Skeletal muscle cell (primary cell): ENCODE measurements at places on chromosomes 16 and 17.

GRCh38 chr17:18280766-18281371 lies 20.4 kb downstream of the MIEF2 start:
- no peak for DNase-seq

DNA sequence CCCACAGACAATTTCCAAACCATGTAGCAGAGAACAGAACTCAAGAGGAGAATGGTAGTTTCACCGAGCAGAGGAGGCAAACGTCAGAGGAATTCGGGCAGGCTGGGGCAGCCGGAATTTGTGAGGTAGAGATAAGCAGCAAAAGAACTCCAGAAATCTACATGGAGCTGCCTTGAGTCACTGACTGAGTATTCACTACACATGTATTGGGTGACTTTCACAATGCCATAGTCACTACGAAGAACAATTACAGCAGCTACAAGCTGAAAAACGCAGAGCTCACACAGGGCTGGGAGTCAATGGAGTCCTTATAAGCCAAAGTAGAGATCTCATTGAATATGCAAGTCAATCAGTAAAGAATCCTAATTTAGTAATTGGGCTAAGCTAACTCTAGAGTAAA lies 13.4 kb downstream of the CMC2 start:
- DNase-seq: peak; percentile 65

DNA sequence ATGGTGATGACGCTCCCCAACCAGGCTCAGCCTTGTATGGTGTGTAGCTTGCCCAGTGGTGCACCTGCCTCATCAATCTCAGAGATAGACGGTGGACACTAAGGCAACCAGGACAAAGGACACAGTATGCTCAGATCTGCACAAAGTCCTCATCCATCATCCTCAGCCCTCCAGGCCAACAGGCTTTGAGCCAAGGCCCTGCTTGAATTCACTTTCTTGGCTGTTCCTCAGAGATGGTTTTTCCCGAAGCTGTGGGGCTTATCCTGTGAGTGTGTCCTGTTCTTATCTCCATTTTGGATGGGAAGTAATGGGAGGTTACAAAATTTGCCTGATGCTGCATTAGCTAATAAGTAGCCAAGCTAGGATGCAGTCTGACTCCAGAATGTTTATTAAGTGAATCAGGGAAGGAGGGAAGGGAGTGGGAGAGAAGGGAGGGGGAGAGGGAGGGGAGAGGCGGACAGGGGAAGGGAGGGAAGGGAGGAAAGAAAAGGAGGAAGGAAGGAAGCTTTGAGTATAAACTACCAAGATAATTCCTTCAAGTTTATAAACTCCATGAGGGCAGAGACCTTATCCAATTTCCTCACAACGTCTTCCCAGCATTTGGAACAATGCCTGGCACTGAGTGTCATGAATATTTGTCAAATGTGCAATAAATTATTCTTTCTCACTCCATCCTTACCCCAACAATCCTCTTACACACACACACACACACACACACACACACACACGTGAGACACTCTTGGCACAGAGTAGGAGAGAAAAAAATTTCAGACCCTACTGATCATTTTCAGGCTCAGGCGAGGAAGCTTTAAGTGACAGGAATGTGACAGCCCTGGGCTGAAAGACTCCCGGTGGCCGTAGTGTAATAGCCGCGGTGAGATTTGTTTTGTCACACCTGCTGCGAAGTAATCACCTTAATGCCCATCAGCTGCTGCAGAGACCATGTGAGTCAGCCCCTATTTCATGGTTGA lies 84.3 kb downstream of the BMERB1 start:
- no peak for DNase-seq

- DNase-seq: no peak
Observed at GRCh38 chr17:36602030-36602748, 806 bp downstream of the MRM1 start.

- DNase-seq: no peak
Observed at GRCh38 chr16:79768276-79768970, 167.9 kb upstream of the MAF start.

- no peak for DNase-seq
Observed at GRCh38 chr17:80416940-80417293, 1.9 kb downstream of the ENDOV start.

DNA sequence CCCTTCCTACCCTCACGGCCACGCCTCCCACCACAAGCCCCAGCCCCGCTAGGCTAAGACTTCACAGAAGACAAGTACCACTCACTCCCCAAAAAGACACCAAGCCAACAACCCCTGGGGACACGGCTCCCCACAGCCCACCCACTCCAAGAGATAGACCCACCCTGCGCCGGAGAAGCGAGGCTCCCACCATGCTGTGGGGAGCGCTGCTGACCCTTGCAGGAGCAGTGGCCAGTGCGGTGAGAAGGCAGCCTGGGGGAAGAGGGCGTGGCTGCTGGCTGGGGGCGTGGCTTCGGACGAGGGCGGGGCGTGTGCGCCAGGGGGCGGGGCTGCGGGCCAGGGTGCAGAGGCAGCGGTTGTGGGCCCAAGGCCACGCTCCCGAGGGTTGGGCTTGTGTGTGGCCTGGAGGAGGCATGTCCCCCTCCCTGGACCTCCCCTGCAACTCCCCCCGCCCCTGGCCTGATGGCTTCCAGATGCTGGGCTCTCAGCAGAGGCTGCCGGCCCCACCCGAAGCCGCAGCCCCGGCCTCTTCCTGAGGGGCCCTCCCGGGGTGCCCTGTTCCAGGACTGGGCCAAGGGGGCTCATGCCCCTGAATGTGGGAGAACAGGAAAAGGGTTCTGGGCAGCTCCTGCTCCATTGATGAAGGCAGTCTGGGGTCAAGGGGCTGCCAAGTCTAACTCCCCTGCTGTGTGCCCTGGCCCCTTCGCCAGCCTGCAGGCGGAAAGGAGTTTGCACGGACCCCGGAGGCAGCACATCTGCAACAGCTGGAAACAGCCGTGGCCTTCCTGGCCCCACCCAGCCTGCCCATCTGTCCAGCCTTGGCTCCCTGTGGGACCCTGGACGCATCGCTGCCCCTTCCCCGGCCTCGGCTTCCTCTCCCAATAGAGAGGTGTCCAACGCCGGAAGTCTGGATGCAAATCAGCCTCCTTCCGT lies 9.1 kb downstream of the TFAP4 start:
- DNase-seq: peak; percentile 72

- no peak for DNase-seq
Observed at GRCh38 chr17:65194670-65195334, 57.6 kb downstream of the RGS9 start.
